ENCODE measurements at places on chromosomes 12 and 14.

- no peak for DNase-seq
Measured at GRCh38 chr12:104533134-104533533, 76.4 kb downstream of the CHST11 start.

GRCh38 chr14:61927060-61927459 lies 164.8 kb downstream of the SNAPC1 start:
- DNase-seq, result no peak

- no peak for DNase-seq
Measured at GRCh38 chr14:72049462-72049861, 117.2 kb downstream of the RGS6 start.

DNA sequence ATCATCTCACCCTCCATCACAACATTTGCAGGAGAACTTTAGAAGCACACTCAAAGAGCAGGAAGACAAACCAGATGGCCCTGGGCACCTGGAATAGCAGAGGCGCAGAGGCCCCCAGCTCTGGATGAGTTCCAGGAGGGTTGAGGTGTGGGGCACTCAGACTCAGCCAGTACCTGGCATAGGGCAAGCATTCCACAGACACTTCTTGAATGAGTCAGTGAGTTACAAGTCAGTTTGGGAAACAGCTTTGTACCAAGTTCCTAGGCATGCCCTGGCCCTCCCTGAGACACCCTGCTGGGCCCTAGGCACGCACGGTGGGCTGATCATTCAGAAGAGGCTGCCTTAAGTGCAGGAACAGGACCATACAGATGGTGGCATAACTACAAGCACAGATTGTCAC lies 54.3 kb downstream of the MAP3K9 start:
- no peak for DNase-seq

DNA sequence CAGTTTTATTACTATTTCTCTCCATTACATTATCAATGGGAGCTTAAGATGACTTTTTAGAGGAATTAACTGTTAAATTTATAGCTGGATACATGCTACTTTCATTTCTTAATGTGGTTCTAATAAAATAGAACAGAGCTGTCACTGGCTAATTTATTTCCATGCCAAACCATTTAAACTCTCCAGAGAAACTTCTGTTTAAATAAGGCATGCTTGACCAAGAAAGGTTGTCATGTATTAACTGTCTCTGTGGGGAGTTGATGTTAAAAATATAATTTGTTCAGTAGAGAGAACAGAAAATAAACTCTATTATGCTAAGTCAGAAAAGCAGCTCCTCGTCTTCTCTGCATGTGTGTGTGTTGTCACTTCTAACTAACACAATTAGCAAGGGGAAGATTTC lies 447.4 kb downstream of the SLC16A7 start:
- no peak for DNase-seq

GRCh38 chr12:99271071-99271470 lies 376.5 kb upstream of the GARIN6 start:
- no peak for DNase-seq

- DNase-seq, result no peak
Measured at GRCh38 chr12:103462675-103463074, 33.1 kb downstream of the C12orf42 start.

GRCh38 chr14:100223332-100224201 lies 15.4 kb upstream of the YY1 start:
- DNase-seq, result no peak

GRCh38 chr14:21891921-21892320 lies 218.3 kb upstream of the OR4E1 start:
- no peak for DNase-seq

GRCh38 chr14:75752907-75753594 lies 92.0 kb downstream of the TTLL5 start:
- DNase-seq, result no peak

DNA sequence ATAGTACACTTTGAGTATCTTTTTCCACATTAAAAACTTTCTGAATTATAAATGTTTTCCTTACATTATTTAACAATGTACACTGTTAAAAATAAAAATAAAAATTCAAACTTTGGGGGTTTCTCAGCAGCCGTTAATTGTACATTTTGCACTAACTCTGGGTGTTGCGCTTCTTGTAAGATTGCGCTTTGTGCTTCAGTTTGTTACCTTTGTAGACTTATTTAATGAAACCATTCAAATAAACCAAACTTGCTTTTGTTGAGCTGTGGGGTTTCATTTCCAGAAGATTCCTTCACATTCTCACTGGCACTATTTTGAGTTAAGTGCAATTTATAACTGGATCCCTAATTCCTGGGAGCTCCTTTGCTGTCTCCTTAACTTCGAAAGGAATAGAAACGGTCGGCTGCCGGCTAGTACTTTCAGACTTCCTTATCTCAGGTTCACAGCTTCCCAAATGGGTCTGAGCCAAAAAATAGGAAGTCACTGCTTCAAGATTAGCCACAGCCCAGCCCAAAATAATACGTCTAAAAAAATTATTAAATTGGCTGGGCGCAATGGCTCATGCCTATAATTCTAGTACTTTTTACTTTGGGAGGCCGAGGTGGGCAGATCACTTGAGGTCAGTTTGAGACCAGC lies 38.2 kb downstream of the RAD52 start:
- no peak for DNase-seq

DNA sequence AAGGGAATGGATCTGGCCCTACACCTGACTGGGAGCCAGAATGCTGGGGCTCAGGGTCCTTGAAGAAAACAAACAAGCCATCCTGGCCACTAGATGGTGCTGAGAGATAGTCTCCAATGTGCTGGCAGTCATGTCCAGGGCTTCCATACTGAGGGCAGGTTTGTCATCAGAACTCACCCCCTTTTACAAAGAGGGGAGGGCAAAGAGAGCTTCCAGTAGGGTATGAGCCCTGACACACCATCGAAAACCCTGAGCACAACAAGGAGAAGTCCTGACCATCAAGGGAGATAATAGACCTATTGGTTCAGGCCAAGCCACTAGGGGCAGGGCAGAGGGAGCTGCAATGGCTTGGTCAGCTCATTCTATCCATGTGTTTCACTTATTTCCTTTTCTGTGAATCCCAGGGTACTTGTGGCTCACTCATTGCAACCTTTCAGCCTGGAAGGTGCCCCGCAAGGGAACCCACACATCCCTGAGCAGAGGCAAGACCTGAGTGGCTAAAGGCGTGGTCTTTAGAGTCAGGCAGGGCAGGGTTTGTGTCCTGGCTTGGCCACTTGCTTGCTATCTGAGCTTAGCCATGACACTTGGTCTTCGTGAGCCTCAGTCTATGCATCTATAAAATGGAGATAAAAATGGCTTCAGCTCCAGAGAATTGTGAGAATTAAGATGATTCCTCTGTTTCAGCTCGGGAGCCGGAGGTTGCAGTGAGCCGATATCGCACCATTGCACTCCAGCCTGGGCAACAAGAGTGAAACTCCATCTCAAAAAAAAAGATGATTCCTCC lies 6.2 kb upstream of the PLEKHH1 start:
- DNase-seq, result no peak

DNA sequence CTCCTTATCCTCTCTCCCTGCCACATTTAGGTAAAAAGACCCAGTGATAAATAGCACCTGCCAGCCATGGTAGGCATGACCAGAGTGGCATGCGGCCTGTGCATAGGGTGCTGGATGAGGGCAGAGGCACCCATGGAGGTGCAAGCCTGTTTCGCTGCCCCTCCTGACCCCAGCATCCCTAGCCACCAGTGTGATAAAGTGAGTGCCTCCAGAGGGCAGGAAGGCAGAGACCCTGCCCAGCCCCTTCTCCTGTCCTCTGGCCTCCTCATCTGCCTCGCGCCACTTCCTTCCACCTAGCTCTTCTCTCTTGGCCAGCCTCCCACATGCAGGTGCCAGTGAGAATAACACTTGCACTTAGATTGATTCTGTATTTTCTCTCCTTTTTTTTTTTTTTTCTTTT lies 108.3 kb upstream of the FUT8 start:
- DNase-seq, result no peak

- DNase-seq, result peak; percentile 84
Measured at GRCh38 chr12:52069327-52070184, at the start of gene ATG101. Gene ATG101 (plus strand): TSS chr12:52069978. CDS start chr12:52073651, 3,673 bp downstream.

DNA sequence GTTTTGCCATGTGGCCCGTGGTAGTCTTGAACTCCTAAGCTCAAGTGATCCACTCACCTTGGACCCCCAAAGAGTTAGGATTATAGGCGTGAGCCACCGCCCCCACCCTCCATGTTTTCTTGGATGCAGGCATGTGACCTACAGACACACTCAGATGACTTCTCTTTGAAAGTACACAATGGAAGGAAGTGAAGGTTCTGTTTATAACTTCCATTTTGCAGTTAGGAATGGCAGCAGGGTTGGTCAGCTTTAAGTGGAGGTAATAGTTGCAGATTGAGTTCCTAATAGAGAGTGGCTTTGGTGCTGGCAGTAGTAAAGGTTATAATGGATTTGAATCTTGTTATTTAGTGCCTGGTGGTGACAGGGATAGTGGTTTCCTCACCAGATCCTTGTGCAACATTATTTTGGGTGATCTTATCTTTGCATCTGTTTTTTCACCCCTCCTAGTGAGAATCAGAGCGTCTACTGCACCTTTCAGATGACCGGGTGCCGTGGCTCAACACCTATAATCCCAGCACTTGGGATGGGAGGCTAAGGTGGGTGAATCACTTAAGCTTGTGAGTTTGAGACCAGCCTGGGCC lies 15.3 kb downstream of the LARP4 start:
- no peak for DNase-seq

GRCh38 chr12:93300611-93301021 lies 77.1 kb upstream of the NUDT4 start:
- DNase-seq, result no peak

GRCh38 chr12:32983332-32983731 lies 86.8 kb upstream of the PKP2 start:
- DNase-seq, result no peak

GRCh38 chr14:20743556-20743955 lies 2.1 kb upstream of the EDDM3A start:
- DNase-seq, result no peak

DNA sequence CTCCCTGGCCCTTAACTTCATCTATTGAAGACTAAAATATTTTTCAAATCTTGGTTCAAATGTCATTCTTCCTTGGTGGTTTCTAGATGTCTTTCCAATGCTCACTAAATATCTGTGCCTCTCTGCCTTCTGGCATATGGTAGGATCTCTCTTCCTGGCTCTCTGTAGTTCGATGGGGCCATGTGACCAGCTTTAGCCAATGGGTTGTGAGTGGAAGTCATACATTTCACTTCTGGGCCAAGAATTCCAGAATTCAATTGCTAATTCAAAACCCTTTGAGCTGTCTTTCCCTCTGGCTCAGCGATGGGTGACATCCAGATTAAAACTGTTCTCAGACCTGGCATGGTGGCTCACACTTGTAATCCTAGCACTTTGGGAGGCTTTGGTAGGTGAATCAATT lies 25.8 kb upstream of the CTDSP2 start:
- no peak for DNase-seq

- DNase-seq, result no peak
Measured at GRCh38 chr12:1592444-1593173, 1.8 kb downstream of the FBXL14 start.

DNA sequence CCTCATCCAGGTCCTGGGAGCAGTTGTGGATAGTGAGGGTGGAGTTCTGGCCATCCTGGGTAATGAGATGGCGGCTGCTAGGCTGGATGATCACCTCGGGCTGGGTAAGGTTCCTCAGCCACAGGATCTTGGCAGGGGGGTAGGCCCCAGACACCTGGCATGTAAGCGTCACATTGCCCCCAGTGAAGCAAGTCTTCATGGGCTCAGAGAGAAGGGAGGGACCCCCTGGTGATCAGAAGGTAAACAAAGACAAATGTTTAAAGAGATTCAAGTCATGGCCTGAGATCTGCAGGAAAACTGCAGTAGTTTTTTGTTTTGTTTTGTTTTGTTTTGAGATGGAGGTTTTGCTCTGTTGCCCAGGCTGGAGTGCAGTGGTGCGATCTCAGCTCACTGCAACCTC lies 12.8 kb upstream of the WSB2 start:
- no peak for DNase-seq
